ENCODE measurements at places on chromosomes 5 and 9.

DNA sequence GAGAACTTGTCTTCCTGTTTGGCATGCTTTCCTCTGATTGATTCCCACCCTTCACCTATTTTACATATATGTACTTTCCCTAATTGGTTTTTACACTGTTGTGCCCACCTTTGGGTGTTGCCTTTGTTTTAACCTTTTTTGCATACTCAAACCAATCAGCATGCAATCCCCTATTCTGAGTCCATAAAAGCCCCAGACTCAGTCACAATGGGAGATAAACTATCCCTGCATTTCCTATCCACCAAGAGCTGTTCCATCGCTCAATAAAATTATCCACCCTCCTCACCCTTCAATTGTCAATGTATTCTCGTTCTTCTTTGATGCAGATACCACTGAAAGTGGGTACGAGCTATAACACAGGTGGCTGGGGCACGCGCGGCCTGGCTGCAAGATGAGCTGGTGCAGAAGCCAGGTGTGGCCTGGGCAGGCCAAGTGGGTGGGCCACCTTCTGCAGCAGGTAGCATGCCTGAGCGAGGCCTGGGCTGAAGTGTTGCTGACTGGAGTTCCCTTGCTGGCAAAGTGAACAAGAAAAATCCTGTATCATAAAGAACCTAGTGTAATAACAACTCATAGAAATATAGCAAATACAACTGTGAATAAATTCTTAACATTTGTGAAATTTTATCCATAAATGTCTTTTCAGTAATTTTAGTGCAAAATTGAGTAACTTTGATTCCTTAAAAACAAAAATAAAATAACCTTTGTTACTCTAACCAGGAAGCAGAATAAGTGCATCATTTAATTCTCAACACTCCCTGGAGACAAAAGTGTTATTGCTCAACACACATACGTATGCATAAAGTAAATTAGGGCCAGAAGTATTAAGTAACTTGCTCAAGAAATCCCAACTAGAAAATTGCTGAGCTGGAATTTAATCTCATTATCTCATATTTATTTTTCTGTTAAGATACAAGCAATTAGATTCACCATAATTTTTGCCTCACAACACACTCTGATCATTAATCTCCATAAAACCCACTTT, 685.3 kb upstream of the EDIL3 start:
- DNase-seq = no peak

- no peak for DNase-seq
These were observed 744 bp downstream of the TARS1 start for GRCh38 chr5:33441241-33442177.

DNA sequence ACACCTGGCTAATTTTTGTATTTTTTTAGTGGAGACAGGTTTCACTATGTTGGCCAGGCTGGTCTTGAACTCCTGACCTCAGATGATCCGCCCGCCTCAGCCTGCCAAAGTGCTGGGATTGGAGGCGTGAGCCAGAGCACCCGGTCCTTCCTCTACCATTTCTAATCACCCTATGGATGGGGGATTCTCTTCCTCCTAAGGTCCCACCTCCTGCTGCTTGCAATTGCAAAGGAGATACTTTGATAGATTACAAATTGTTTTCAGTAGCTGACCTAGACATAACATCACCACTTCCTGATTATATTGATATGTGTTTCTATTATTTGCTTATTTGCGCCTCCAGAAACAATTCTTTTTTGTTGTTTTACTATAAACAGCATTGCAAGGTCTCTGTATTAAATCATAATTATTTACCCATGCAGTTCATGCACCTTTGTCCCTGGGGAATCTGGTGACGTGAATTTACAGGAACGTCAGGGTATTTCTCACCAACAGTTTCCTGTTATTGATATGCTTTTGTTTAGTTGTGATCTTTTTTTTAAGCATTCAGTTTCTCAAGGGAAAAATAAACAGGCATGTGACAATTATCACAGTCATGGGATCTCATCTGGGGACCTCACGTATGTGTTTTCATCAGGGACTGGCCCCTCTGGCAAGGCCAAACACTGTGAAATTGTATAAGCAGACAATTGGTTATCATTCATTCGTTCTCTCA, 43.2 kb downstream of the ESM1 start:
- DNase-seq = no peak

DNA sequence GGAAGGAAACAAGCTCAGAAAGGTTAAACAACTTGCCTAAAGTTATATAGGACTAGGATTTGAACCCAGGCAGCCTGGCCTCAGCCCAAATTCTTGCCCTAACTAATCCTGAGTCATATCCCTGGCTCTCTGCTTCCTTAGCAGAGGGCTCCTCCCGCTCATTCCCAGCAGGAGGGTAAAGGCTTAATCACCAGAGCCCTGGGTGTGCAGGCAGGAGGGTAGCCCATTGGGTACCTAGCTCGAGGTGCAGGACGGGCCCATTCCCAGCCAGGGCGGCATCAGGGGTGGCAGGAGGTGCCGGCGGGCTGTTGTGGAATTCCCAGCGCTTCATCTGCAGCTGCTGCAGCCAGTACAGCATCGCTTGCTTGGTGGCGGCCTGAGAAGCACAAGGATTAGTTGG, 3.9 kb downstream of the TBC1D2 start:
- DNase-seq = no peak

GRCh38 chr5:78750281-78750680, 101.7 kb upstream of the LHFPL2 start:
- no peak for DNase-seq

GRCh38 chr9:394347-395052, 179.8 kb downstream of the DOCK8 start:
- no peak for DNase-seq

GRCh38 chr5:141524604-141525597, 36.0 kb downstream of the PCDHGC5 start:
- peak; percentile 60 for DNase-seq

- DNase-seq = no peak
These were observed 66.2 kb downstream of the PDE6A start for GRCh38 chr5:149878371-149878770.

Data from D721Med (cell line).